ENCODE measurements at places on chromosomes 3 and 15. TPM values are rescaled to one million over a fixed set of nuclear protein-coding genes. Genes with fewer than 3 reads are reported as not detected.

SKIL gene
- 17.5 TPM for total RNA-seq

SLMAP gene
- 35.1 TPM for total RNA-seq

DNA sequence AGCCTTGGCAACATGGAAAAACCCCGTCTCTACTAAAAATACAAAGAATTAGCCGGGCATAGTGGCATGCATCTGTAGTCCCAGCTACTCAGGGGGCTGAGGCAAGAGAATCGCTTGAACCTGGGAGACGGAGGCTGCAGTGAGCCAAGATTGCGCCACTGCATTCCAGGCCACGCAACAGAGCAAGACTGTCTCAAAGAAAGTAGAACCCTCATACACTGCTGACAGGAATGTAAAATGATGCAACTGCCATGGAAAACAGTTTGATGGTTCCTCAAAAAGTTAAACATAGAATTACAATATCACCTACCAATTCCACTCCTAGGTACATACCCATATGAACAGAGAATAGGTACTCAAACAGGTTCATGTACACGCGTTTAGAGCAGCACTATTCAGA, 158.9 kb downstream of the TBC1D5 start:
- H3K27ac ChIP-seq, result no peak overlapping the region
- H3K4me1 ChIP-seq, result peaks cover 9% of the 10 kb centered on the region
- H3K36me3 ChIP-seq, result peaks cover 3% of the 10 kb centered on the region
- H3K27me3 ChIP-seq, result no peaks in the 10 kb centered on the region
- DNase-seq, result no peak

DNA sequence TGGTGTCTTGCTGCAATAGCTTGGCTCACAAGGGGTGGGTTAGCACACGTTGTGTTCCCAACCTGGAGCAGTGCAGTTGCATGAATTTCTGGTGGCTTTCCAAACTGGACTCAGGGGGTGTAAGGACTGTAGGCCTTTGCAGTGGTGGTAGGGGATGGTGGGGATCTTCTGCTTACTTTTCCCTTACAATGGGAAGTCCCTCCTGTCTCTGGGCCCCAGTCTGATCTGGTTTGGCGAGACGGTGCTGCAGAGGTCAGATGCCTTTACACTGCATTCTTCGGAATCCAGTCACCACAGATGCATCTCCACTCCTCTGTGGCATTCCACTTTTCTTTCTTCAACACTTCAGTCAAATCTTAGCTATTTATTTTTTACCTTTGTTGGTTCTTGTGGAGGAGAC, 132.1 kb downstream of the DOCK3 start:
- H3K4me1 ChIP-seq, result no peaks in the 10 kb centered on the region
- H3K27me3 ChIP-seq, result no peaks in the 10 kb centered on the region
- H3K4me3 ChIP-seq, result no peak overlapping the region
- no peak for DNase-seq

DNA sequence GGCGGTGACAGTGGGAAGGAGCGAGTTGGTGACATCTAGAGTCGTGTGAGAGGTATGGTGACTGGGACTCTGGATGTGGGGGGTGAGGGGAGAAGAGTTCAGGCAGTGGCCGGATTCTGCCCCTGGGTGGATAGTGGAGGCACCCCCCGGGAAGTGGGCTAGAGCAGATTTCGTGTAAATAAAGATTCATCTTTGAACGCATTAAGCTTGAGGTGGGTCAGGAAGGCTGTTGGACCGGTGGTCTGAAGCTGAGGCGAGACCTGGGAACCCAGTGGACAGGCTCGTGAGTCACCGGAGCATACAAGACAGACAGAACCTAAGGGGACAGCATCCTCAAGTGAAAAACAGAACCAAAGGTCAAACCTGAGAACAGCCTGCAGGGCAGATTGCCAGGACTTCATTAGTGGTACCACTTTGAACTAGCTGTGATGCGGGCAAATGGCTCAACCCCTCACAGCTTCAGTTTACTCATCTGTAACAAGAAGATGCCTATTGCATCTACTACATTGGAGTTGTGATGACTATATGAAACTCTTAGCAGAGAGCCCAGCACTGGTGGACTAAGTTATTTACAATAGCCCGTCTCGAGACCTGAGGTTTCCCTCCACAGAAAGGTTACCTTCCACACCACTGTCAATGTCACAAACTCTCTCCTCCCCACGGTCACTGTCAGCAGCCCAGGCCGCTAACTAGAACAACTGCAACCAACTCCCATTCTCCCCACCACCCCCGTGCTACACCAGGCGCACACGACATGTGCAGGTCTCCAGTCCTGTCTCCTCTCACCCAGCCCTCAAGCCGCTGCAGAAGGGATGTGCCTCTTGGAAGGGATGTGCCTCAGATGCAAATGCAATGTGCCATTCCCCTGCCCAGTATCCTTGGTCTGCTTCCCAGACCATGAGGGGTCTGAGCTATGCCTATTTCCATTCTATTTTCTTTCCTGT, 901 bp upstream of the CLN6 start:
- H3K4me3 ChIP-seq, result peak overlapping the region; percentile 85
- H3K27ac ChIP-seq, result peak overlapping the region; percentile 80
- H3K4me1 ChIP-seq, result peaks cover 35% of the 10 kb centered on the region
- H3K36me3 ChIP-seq, result peaks cover 12% of the 10 kb centered on the region

- H3K27me3 ChIP-seq, result no peaks in the 10 kb centered on the region
- peaks cover 52% of the 10 kb centered on the region for H3K4me1 ChIP-seq
These were observed 5.7 kb downstream of the EIF4G1 start for GRCh38 chr3:184320104-184320445.

DNA sequence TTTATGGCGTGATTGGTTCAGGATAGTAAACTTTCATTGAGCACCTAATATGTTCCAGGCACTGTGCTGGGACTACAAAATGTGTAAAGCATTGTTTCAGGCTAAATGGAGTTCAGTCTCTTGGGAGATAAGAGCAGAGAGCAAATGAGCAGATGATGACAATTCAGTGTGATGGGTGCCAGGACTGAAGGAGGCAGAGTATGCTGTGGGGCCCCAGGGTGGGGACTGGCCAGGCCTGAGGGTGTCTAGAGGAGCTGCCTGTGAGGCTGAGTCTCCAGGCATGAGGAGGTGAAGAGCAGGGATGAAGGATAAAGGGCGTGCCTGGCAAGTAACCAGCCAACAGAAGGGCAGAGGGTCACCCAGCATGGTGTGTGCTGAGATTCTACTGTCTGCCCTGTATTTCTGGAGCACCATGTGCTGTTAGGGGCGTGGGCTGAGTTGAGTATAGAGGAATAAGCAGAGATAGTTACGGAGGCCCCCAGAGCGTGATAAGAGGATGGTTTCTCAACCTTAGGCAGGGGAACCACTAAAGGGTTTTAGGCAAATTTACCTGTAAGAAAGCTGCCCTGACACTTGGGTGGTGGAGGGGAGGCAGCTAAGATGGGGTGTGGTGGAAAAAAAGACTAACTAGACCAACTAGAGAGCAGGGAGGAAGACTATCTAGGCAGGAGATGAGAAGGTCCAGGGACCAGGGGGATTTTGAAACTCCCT, 38.5 kb downstream of the EPHB1 start:
- H3K27ac ChIP-seq, result no peak overlapping the region
- H3K36me3 ChIP-seq, result no peaks in the 10 kb centered on the region
- no peaks in the 10 kb centered on the region for H3K4me1 ChIP-seq
- H3K4me3 ChIP-seq, result no peak overlapping the region

DNA sequence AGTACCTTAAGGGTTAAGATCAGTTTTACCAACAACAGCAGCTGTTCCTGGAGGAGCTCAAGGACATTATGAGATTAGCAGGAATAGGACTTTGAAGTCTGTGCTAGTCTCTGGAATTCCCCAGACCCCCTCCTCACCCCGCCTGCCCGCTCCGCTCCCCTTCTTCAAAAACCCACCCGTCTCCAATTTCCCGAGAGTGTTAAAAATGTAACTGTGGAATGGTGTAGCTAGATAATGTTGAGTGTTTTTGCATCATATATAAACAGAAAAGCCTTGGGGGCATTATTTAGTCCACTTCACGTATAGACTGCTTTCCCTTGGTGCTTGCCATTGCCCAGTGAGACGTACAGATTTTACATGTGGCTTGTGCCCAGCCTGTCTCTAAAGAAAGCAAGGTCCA, 65.0 kb upstream of the SEMA6D start:
- no peaks in the 10 kb centered on the region for H3K27me3 ChIP-seq
- DNase-seq, result no peak
- no peak overlapping the region for H3K4me3 ChIP-seq
- no peak overlapping the region for H3K27ac ChIP-seq
- no peaks in the 10 kb centered on the region for H3K36me3 ChIP-seq
- no peaks in the 10 kb centered on the region for H3K4me1 ChIP-seq

GRCh38 chr15:67150023-67150860, 84.8 kb downstream of the SMAD3 start:
- DNase-seq, result peak; percentile 72
- H3K4me1 ChIP-seq, result peaks cover 67% of the 10 kb centered on the region
- no peaks in the 10 kb centered on the region for H3K27me3 ChIP-seq
- H3K4me3 ChIP-seq, result peak overlapping the region; percentile 59

GRCh38 chr15:57297630-57298029, 78.7 kb upstream of the CGNL1 start:
- no peaks in the 10 kb centered on the region for H3K4me1 ChIP-seq
- H3K27ac ChIP-seq, result no peak overlapping the region
- no peaks in the 10 kb centered on the region for H3K27me3 ChIP-seq
- DNase-seq, result no peak
- H3K4me3 ChIP-seq, result no peak overlapping the region

NR2E3 gene
- not detected for total RNA-seq

- no peak overlapping the region for H3K27ac ChIP-seq
- H3K4me3 ChIP-seq, result no peak overlapping the region
- H3K4me1 ChIP-seq, result no peaks in the 10 kb centered on the region
- H3K36me3 ChIP-seq, result no peaks in the 10 kb centered on the region
These were observed 7.2 kb upstream of the BNIP2 start for GRCh38 chr15:59696332-59696731.

GRCh38 chr3:151328298-151328995, 902 bp downstream of the P2RY13 start:
- DNase-seq, result peak; percentile 41
- H3K4me1 ChIP-seq, result peaks cover 7% of the 10 kb centered on the region
- H3K27ac ChIP-seq, result no peak overlapping the region
- H3K4me3 ChIP-seq, result no peak overlapping the region
- no peaks in the 10 kb centered on the region for H3K36me3 ChIP-seq
- peaks cover 4% of the 10 kb centered on the region for H3K27me3 ChIP-seq

DNA sequence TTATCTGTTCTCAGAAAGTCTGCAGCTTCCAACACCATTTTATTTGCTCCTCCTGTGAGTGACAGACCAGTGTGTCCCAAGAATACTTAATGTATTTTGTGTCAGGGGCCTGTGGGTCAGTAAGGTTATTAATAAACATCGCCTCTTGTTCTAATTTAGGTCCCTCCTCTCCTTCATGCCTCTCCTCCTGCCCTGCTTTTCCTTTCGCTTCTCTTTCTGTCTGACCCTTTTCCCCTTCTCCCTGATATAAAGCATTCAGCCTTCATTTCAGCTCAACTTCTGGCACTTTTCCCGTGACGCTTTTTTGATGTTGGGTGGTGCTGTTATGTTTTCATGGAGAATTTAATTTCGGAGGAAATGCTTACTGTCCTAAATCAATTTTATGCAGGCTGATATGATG, 29.7 kb upstream of the NR2F2 start:
- H3K4me3 ChIP-seq, result no peak overlapping the region
- H3K4me1 ChIP-seq, result no peaks in the 10 kb centered on the region
- no peaks in the 10 kb centered on the region for H3K36me3 ChIP-seq
- H3K27ac ChIP-seq, result no peak overlapping the region

GRCh38 chr3:64974401-64974800, 286.6 kb upstream of the ADAMTS9 start:
- no peak overlapping the region for H3K4me3 ChIP-seq
- H3K4me1 ChIP-seq, result no peaks in the 10 kb centered on the region
- no peak for DNase-seq

PTPRG gene
- 0.24 TPM for total RNA-seq

DNA sequence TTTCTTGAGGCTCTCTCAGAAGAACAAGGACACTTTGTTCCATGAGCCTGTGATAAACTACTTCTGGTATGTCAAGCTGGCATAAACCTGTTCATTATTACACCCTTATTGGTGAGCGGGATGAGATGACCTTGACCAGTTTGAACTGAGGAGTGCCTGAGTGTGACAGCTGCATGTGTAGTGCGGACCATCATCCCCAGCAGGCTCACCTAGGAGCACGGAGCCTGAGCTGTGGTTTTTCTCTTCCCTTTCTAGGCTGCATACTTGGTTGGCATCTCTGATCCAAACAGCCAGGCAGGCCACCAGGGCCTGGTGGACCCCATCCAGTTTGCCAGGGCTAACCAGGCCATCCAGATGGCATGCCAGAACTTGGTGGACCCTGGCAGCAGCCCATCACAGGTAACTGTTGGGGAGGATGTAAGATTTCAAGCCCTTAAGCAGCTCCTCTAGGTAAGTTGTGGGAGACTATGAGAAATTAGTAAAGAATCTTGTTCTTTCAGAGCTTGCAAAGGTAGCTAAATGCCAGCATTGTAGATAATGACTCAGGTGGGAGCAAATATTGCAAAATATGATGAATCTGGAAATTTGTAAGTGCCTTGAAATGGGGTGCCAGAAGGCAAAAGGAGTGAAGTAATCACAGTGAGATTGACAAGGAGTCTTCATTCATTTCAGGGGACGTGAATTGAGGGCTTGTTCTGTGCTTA, 288.9 kb upstream of the TPM1 start:
- H3K27me3 ChIP-seq, result peaks cover 3% of the 10 kb centered on the region
- no peaks in the 10 kb centered on the region for H3K36me3 ChIP-seq
- no peaks in the 10 kb centered on the region for H3K4me1 ChIP-seq
- no peak overlapping the region for H3K4me3 ChIP-seq
- H3K27ac ChIP-seq, result no peak overlapping the region

- H3K4me1 ChIP-seq, result no peaks in the 10 kb centered on the region
- H3K27ac ChIP-seq, result no peak overlapping the region
- H3K36me3 ChIP-seq, result no peaks in the 10 kb centered on the region
- H3K27me3 ChIP-seq, result peaks cover 8% of the 10 kb centered on the region
These were observed 71.3 kb upstream of the GAP43 start for GRCh38 chr3:115552007-115552406.

- H3K4me1 ChIP-seq, result no peaks in the 10 kb centered on the region
- no peak overlapping the region for H3K27ac ChIP-seq
- DNase-seq, result no peak
- H3K36me3 ChIP-seq, result no peaks in the 10 kb centered on the region
- H3K4me3 ChIP-seq, result no peak overlapping the region
These were observed 26.3 kb downstream of the FSTL1 start for GRCh38 chr3:120424506-120424905.

RHCG gene
- total RNA-seq, result not detected

- H3K27ac ChIP-seq, result no peak overlapping the region
- H3K4me3 ChIP-seq, result no peak overlapping the region
- no peaks in the 10 kb centered on the region for H3K27me3 ChIP-seq
- peaks cover 15% of the 10 kb centered on the region for H3K4me1 ChIP-seq
These were observed 46.5 kb downstream of the PTPN9 start for GRCh38 chr15:75532413-75533250.

- H3K36me3 ChIP-seq, result peaks cover 1% of the 10 kb centered on the region
- no peak overlapping the region for H3K4me3 ChIP-seq
- no peak overlapping the region for H3K27ac ChIP-seq
- no peaks in the 10 kb centered on the region for H3K27me3 ChIP-seq
- DNase-seq, result peak; percentile 33
These were observed 2.0 kb upstream of the RPUSD2 start for GRCh38 chr15:40567111-40567510.

DNA sequence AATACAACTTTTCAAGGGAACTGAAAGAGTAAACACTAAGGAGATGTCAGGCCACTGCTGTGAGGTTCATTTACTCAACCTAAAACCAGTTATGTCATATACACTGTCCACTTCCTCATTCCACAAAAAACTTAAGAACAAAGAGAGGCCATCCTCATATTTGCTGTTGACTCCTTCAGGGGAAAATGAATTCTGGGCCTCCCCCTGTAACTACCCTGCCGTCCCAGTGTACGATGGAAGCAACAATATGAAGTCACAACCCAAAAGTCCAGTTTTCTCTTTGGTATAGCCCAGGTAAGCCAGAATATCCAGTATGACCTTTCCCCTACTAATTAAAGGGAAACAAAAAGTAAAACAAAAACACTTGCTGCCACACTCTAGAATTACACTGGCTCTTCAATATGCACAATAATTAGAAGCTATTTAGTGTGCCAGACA, 16.2 kb downstream of the CEP152 start:
- H3K27me3 ChIP-seq, result no peaks in the 10 kb centered on the region
- peaks cover 47% of the 10 kb centered on the region for H3K36me3 ChIP-seq
- no peak overlapping the region for H3K27ac ChIP-seq
- DNase-seq, result no peak
- H3K4me3 ChIP-seq, result no peak overlapping the region
